ENCODE measurements at places on chromosomes 13 and 19.

DNA sequence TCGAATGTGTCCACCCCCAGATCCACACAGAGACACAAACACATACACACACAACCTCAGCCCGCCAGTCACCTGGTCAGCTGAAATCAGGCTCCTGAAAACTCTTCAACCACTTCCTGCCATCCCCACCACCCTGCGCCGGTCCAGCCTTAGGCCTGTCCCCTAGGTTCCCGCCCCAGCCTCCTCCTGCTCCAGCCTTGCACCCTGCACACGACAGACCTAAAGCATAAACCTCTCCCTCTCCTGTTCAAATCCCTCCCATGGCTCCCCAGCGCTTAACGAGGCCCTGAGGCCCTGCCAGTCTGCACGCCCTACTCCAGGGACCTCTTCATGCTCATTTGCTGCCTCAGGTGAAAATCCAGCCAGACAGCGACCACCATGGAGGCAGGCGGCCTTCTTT, 7.1 kb downstream of the PNMA8B start:
- no peak for DNase-seq

- no peak for DNase-seq
These were observed 731 bp downstream of the MAG start for GRCh38 chr19:35292421-35293362.

DNA sequence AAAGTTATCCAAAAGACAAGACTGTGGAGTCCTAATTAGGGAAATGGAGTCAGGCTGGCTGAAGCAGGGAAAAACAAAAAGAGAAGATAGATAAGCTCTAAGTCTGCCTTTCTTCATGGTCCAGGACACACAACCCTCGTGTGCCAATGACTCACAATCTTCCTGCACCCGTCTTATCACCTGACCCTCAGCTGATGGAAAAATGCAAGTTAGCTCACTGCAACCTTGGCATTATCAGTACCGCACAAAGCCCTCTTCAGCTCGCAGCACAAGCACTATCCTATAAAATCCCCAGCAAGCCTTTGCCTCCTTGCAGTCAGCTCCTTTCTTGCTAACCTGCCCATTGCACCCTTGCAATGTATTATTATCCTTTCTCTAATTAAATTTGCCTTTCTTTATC, 4.3 kb downstream of the OR7A5 start:
- DNase-seq = no peak

GRCh38 chr13:47306991-47307390, 410.1 kb upstream of the HTR2A start:
- DNase-seq = no peak

GRCh38 chr13:71290963-71291841, 575.8 kb downstream of the DACH1 start:
- peak; percentile 84 for DNase-seq

DNA sequence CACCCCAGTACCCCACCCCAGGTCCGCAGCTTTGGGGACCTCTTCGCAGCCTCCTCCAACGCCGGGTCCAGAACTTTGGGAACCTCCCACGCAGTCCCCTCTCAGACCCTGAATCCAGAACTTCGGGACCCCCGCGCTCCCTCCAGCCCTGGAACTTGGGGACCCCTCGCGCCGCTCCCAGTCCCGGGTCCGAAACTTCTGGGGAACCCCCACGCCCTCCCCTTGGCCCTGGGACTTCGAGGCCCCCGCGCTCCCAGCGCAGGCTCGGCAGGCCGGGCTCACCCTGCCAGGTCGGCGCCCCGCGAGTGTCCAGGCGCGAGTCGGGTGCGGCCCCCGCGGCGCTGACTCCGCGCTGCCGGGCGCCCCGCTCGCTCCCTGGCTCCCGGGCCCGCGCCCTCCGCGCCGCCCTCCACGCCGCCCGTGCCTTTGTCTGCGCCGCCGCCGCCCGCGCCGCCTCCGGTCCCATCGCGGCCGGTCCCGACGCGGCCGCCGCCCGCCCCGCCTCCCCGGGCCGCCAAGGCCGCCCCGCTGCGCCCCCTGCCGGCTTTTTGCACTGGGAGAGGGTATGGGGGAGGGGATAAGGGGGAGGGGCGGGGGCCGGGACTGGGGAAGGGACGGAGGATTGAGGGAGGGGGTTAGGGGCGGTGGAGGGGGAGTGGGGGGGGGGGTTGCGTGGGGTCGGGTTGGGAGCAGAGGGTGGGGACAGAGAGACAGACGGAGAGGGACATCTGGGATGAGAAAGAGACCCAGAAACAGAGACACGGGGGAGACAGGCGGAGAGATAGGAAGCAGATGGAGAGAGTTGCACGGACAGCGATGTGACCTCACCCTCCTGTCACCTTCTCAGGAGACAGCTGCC, at the start of gene HOMER3:
TSS of gene HOMER3 (minus strand) at position 449 of the 859 bp plus-strand sequence. CDS start 2,235 bp downstream, outside the sequence.
- peak; percentile 73 for DNase-seq

DNA sequence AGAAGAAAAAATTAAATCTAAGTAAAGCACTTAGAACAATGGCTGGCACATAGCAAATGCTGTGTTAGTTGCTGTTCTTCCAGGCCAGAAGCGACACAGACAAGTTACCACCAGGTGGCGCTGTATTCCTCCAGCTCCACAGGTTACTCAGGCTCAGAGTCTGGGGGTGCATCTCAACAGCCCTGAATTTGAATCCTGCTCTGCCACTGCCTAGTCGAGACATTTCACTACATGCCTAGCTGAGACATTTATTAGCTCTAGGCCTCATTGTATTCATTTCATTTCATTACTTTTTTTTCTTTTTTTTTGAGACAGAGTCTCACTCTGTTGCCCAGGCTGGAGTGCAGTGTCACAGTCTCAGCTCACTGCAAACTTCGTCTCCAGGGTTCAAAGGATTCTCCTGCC, 16.4 kb upstream of the CYP2B6 start:
- peak; percentile 85 for DNase-seq

DNA sequence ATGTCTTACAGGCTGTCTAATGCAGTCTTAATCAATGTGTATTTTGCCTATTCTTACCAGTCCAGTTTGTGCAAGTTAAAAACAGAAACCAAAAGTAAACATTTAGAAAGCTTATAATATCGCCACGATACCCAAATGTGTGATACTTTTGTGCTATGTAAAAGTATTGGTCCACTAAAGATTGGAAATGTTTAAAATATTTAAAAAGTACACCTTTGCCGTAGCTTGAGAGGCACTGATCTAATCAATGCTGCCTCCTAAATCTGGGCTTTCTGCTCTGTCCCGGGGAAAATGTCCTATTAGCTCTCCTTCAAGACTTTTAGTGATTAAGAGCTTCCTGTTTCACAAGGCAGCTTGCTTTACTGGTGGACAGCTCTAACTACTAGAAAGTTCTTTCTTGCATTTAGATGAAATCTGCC, 64.7 kb downstream of the DNAJC15 start:
- peak; percentile 29 for DNase-seq

DNA sequence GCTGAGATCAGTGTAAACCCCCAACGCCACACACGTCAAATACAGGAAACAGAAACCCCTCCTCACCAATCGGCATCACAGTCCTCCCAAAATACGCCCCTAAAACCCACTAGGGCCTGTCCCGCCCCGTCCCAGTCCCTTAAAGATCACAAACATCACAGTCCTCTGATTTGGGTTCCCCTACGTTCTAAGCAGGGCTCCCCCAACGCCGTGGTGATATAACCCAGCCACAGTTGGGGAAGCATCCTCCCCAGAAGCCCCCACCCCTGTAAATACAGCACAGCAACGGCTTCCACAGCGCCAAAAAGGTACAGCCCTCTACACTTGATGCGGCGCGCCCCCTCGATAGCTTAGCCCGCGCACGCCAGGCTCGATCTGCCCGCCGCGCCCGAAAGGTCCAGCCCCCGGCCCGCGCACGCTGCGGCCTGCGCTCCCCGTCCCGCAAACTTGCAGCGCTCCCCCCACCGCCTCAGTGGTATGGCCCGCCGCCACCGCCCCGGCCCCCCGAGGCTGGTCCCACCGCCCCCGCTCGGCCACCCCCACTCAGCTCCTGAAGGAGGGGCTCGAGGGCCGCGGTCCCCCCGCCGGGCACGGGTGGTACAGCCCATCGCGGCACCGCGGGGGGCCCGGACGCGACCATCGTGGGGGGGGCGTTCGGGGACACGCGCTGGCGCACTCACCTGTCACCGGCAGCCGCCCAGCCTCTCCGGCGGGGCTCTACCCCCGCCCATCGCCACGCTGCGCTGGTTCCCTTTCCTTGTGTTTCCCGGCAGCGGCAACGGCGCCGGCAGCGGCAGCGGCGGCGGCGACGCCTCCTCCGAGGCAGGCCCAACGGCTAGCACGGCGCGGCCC, at the start of gene AKT2:
TSS of gene AKT2 (minus strand) at position 845 of the 852 bp plus-strand sequence. CDS start 20,078 bp downstream, outside the sequence.
- DNase-seq = peak; percentile 47

- no peak for DNase-seq
These were observed 46.8 kb downstream of the PTPRS start for GRCh38 chr19:5293612-5294378.

DNA sequence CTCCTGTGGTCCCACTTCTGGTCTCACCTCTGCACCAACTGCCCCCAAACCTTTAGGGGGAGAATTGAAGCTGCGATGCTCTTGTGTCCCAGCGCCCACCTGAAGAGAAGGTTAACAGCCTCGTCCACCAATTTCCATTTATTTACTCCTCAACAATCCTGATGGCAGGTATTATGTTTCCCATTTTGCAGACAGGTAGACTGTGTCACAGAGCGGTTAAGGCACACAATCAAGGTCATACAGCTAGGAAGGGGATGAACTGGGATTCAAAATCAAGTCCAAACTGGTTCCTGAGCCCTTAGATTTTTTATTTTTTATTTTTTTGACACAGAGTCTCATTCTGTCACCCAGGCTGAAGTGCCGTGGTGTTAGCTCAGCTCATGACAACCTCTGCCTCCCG, 6.2 kb downstream of the DNASE2 start:
- DNase-seq = no peak

GRCh38 chr13:32316028-32316339, 676 bp downstream of the BRCA2 start:
- DNase-seq = no peak

All from CD4-positive, alpha-beta T cell treated with Interleukin-2 at 100 ng/mL for 4 hours (primary cell).